Epithelial cell of proximal tubule (primary cell): ENCODE measurements at places on chromosomes 6 and 20. TPM values are rescaled to one million over a fixed set of nuclear protein-coding genes. Genes with fewer than 3 reads are reported as not detected.

GRCh38 chr20:40525351-40525750 is 163.7 kb downstream of the MAFB start:
- DNase-seq = no peak

GRCh38 chr6:106913676-106914280 is 60.8 kb downstream of the CD24 start:
- DNase-seq = no peak

GRCh38 chr20:10454151-10454750 is 19.1 kb downstream of the SLX4IP start:
- DNase-seq = no peak

DNA sequence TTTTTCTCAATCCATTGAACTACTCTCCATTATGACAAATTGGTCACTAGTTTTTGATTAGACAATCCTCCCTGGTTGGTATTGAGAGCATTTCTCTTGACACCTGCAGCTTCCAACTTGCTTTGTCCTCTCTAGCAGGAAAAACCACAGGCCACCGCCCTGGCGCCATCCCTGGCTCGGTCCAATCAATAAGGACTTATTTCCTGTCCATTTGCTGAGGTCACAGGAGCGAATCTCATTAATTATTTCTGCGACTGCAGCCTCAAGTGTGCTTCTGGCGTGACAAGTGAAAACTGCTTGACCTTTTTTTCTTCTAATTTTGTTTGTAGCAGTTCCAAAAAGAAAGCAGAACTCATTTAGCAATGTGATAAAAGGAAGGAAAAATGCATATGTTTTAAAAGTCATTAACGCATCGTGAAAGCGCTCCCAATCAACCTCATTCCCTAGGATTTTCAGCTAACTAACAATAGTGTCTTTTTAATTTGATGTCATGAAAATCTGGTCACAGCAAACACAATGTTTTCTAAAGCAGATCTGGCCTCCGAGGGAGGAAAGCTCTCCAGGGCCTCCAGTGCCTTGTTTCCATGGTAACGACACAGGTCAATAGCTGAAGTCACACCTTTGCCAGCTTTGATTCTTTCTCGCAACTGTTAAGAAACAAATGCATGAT is 39.0 kb upstream of the BEND3 start:
- no peak for DNase-seq

DNA sequence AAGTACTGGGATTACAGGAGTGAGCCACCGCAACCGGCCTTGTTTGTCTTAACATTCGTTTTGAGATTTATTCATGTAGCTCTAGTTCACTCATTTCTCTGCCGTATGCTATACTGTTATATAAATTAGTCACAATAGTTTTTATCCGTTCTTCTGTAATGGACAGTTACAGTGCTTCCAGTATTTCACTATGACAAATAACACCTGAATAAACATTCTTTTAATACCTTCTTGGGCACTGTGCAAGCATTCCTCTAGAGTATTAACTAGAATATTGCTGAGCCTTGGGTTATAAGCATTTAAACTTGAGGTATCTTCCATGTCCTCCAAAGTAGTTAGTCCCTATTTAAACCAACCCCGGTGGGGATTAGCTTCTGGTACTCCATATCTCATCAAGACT is 45.6 kb downstream of the STK38 start:
- DNase-seq = no peak

GRCh38 chr6:33412140-33413009 is 1.6 kb downstream of the PHF1 start:
- no peak for DNase-seq

DNA sequence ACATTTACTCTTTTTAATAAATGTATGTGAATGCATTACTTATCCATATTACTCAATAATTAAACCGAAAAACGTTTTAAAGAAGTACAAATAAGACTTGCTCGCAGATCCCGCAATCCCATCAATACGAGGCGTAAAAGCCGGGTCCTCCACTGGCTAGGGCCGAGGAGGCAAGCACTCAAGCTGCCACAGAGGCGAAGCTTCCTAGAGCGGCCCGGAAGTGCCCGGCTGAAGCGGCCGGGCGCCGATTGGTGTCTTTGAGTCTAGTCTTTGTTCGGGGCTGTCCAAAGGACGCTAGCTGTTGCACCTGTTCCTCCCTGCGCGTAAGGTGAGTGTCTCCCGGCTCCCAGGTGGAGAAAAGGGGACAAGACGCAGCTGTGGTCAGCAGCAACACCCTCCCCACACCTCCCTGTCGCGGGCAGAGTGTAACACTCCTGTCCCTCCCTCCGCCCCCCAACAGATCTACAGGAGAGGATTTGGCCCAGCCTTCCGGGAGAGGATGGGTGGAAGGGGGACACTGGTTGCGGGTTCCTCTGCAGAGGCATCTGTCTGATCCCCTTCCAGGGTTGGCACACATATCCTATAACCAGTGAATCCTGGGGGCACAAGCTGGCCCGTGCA is at the start of gene ZSCAN16:
Gene ZSCAN16 (plus strand): TSS at position 260 of the 621 bp plus-strand sequence. CDS start 835 bp downstream, outside the sequence.
- DNase-seq = no peak

DNA sequence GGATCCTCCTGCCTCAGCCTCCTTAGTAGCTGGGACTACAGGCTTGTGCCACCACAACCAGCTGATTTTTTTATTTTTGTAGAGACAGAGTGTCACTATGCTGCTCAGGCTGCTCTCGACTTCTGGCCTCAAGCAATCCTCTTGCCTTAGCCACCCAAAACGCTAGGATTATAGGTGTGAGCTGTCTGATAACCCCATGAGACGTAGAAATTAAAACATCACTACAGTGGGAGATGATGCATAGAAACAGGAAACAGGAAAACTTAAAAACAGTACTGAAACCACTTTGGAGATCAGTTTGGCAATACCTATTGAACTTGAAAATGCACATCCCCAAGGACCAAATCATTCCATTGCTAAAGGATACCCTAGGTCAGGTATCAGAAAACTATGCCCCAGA is 10.8 kb downstream of the SENP6 start:
- no peak for DNase-seq

DNA sequence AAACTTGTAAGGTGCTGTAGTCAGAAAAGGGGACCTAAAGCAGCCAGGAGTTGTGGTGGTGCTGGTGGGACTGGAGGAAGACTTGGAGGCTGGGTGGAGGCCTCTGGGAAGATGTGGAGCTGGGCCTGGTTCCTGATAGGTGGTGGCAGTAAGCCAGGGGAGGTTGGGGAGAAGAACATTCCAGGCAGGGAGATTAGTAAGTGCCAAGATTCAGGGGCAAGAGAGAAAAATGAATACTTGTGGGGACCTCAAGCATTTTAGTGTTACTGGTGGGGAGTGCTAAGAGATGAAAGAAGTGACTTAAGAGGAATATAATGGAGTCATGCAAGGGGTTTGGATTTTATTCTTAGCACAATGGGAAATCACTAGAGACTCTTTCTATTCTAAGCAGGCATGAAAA is 79.0 kb upstream of the B3GAT2 start:
- DNase-seq = no peak

- no peak for DNase-seq
Measured at GRCh38 chr6:152265651-152266050, 371.5 kb downstream of the SYNE1 start.

- DNase-seq = no peak
Measured at GRCh38 chr6:156555116-156555515, 222.1 kb upstream of the ARID1B start.

DNA sequence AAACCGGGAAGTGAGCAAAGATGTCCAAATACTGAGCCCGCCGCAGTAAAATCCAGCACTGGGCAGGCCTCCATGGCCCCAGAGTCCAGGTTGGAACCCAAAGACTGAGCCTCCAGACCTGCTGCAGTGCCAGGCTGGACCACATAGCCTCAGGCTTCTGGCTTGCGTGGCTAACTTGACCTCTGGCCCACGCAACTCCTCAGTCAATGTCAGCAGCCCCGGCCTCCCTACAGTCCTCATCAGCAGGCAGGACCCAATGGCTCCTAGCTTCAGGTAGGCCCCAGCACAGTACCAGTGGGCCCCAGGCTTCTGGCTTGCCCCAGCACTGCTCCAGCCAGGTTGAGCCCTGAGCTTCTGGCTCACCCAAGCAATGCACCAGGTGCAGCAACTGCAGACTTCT is 245.1 kb upstream of the AFDN start:
- DNase-seq = no peak

DNA sequence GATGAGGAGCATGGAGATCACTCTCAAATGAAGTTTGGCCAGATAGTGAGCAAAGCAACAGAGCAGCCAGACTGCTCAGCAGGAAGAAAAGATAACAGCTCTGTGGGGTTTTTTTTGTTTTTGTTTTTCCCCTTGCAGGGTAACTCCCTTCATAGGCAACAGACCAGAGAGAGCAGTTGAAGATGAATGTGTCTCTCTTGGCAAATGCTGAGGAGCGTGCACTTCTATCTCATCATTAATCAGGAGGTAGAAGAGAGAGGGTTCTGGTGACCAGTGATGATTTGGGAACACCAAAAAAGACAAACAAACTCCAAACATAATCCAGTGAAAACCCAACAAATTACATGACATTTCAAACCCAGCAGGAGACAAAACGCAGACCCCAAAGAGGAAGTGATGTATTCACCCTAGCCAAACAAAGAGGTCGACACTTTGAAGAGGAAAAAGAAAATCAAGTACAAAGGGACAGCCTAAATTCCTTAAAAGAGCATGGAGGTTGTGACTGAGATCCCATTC is 66.2 kb upstream of the RREB1 start:
- no peak for DNase-seq

DNA sequence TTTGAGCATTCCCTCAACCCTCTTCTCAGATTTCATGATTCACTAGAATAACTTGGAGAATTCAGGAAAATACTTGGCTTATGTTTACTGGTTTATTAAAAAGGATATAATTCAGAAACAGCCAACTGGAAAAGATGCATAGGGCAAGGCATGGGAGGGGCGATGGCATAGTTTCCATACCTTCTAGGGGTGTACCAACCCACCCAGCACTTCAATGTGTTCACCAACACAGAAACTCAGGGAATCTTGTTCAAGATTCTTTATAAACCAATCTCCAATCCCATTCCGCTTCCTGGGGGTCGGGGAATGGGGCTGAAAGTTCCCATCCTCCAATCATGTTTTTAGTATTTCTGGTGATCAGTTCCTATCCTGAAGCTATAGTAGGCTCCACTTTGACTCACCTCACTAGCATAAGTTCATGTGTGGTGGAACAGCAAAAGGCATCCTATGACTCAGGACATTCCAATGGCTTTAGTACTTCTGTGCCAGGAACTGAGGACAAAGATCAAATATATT is 164.4 kb downstream of the SIM1 start:
- peak; percentile 99 for DNase-seq

GRCh38 chr6:12113190-12113577 is 101.1 kb downstream of the HIVEP1 start:
- DNase-seq = no peak

GRCh38 chr20:47821481-47822100 is 36.3 kb upstream of the SULF2 start:
- DNase-seq = peak; percentile 74

- no peak for DNase-seq
Measured at GRCh38 chr20:37261714-37262113, at the start of gene GHRH. TSS of gene GHRH (minus strand) at chr20:37261814. CDS start at chr20:37256889, 4,925 bp downstream.

DNA sequence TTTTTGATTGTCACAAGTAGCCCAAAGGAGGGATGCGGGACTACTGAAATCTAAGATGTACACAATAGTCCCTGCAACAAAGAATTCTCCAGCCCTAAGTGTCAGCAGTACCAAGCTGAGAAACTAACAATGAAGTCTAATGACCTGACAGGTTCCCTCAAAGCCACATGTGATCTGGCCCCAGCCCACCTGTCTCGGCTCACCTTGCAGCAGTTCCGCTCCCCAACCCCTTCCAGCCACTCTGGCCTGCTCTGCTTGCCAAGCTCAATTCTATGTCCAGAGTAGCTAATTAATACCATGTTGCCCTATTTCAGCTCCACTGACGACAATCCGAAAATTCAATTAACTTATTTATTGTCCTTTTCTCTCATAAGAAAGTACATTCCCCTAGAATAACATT is 72.1 kb downstream of the ZMYND8 start:
- DNase-seq = no peak

GRCh38 chr6:170129691-170130171 is 161.1 kb downstream of the DLL1 start:
- DNase-seq = no peak

DNA sequence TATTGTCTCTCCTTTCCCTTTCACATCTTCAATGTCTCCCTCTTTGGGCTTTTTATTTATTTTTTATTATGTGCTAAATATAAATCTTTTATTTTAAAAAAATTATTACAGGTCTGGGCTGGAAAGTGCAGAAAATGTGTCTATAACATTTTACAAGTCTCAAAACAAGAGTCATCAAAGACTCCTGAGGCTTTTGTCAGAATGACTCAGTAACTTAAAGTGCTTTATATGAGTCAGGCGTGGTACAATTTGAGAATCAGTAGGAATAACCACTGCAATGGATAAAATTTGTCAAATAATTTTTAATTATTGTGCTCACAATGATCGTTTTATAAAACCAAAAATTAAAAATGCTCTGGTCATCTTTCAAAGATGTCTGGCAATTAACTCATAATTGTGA is 193.9 kb downstream of the MMUT start:
- DNase-seq = no peak

DNA sequence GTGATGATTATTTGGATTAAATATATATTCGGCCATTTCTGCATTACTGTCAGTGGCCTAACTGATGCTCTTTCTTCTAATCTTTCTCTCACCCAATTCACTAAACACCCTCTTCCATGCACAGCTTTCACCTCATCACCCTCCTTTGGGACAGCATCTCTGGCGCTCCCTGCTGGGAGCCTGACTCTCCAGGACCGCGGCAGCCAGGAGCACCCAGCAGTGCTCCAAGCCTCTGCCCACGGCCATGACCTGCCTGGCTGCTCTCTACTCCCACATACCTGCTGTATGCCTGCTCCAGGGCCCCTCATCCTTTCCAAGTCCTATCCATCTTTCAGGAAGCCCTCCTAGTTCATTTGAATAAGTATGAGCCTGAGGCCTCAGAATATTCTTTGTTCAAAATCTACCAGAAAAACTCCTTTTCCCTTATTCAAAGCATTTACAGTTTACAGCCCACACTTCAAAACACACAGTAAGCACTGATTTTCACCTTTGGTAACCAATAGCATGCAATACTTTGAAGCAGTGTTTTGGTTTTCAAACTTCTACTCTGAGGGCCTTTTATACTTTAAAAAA is 15.2 kb downstream of the CTCFL start:
- no peak for DNase-seq

GRCh38 chr20:9149796-9150195 is 80.9 kb downstream of the PLCB4 start:
- peak; percentile 75 for DNase-seq

- no peak for DNase-seq
Measured at GRCh38 chr6:72946774-72947173, 278.5 kb downstream of the KHDC1L start.

- DNase-seq = no peak
Measured at GRCh38 chr6:170212956-170213636, 77.8 kb downstream of the DLL1 start.

OTOR gene
- total RNA-seq = not detected in 2 replicates

MOG gene
- total RNA-seq = not detected in 2 replicates

E2F1 gene
- total RNA-seq = 17.1 and 35.0 TPM in 2 replicates

DOK5 gene
- 1.9 and 4.4 TPM in 2 replicates for total RNA-seq

SLC25A27 gene
- total RNA-seq = 1.7 and 5.1 TPM in 2 replicates

SLC32A1 gene
- total RNA-seq = not detected in 2 replicates

HMGCLL1 gene
- 0.06 and 1.4 TPM in 2 replicates for total RNA-seq

BMP6 gene
- total RNA-seq = 0.29 and 1.3 TPM in 2 replicates

DUSP15 gene
- not detected in 2 replicates for total RNA-seq

IRF4 gene
- total RNA-seq = 0.23 TPM in 1 of 2 replicates, not detected in the other

SCUBE3 gene
- total RNA-seq = 0.51 and 1.2 TPM in 2 replicates

SNRNP48 gene
- total RNA-seq = 8.6 and 9.1 TPM in 2 replicates
